NCI-H446 (cell line): ENCODE measurements at places on chromosomes 3 and 15.

- no peak for DNase-seq
Observed at GRCh38 chr3:96779810-96780209, 34.6 kb upstream of the EPHA6 start.

- DNase-seq, result peak; percentile 78
Observed at GRCh38 chr15:91970142-91970541, 116.6 kb downstream of the SLCO3A1 start.

- no peak for DNase-seq
Observed at GRCh38 chr15:47541562-47541961, 175.7 kb upstream of the SEMA6D start.

DNA sequence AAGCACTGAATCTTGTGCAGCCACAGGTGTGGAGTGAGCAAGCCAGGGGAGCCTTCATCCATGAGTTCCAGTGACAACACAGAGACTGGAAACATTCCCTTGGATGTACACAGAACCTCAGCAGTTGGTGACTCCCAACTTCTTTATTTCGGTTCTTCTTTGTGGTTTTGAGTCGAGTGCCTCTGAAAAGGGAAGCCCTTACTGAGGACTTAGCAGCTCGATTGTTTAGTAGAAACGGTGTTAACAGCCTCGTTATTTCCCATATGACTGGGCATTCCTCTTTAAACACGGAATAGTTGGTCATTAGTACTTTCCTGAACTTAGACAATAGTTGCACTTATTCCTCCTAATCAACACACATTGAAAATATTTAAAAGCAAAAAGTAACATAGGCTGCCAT is 7.7 kb downstream of the SLCO3A1 start:
- DNase-seq, result no peak

- no peak for DNase-seq
Observed at GRCh38 chr3:45690336-45691035, 1.3 kb downstream of the SACM1L start.

DNA sequence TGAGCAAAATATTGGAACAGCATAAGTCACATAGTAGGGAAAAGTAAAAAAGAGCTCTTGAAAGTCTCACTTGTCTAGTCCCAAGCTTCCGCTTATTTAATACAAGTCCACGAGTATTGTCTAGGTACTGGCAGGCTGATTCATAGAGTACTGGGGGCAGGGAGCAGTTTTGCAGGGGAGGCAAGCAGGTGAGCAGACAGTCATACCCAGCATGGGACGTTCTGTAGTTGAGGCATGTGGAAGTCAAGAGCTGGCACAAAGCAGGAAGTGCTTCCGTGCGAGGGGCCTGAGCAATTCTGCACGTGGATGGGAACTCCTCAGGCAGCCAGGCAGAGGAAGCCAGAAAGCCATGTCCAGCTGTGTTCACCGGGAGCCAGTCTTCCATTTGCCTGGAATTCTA is 287.6 kb downstream of the EPHB1 start:
- DNase-seq, result no peak

DNA sequence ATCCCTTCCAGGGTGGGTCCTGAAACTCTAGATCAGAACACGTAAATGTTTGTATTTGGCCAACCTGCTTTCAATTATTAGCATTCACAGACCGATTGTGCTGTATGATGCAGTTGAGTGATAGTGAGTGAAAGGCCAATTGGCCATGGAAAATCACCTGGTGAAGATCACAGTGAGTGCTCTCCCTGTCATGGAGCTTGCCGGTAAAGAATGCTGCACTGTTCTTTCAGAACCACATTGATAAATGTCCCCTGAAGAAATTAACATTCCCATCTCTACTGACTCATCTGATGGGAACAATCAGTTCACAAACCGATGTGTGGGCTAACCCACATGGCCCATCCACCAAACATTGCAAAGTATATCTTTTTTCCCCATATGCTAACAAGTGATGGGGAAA is 324.8 kb upstream of the TBL1XR1 start:
- no peak for DNase-seq

GRCh38 chr3:120399372-120399771 is 50.2 kb upstream of the LRRC58 start:
- DNase-seq, result no peak

DNA sequence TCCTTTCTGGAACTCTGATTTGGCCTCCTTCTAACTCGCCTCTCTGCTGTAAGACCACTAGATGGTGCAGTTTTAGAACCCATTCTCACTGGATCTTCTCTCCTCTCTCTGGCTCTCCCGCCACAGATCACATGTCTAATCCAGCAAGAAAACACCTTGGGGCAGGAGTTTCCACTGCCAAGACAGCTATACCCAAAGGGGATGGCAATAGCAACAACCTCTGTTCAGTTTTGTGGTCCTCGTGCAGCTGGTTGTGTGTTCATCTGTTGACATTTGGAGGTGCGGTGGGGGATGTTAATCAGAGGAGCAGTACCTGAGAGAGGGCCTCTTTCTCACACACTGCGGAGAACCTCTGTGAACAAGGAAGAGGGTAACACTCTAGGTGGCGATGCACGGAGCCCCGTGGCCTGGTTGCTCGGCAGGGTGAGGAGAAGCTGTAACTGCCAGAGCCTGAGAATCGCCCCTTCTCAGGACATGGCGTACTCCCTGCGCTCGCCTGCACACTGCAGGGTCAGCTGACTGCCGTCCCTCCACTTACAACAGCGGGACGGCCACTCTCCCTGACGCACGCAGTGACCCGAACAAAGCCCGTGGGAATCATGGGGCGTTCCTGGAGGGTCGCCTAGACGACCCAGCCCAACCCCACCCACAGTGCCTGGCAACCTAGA is at the start of gene TEX55:
Gene TEX55, plus strand, starts transcription at position 666 of the 668 bp plus-strand sequence. CDS start 25 bp downstream, outside the sequence.
- DNase-seq, result peak; percentile 78

DNA sequence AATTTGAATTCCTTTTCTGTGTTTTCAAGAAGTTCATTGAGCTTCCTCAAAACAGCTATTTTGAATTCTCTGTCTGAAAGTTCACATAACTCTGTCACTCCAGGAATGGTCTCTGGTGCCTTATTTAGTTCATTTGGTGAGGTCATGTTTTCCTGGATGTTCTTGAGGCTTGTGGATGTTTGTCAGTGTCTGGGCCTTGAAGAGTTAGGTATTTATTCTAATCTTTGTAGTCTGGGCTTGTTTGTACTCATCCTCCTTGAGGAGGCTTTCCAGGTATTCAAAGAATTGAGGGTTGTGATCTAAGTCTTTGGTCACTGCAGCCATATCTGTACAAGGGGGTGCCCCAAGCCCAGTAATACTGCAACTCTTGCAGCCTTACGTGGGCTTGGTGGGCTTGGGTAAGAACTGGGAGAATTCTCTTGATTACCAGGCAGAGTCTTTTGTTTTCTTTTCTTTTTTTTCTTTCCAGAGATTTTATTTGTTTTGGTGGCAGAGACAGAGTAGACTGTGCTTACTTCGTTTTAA is 19.3 kb upstream of the CCNDBP1 start:
- no peak for DNase-seq

GRCh38 chr3:187983484-187984124 is 170.4 kb upstream of the LPP start:
- no peak for DNase-seq

- peak; percentile 93 for DNase-seq
Observed at GRCh38 chr3:192372616-192373015, 354.7 kb downstream of the FGF12 start.

GRCh38 chr3:160106905-160107861 is 118.0 kb upstream of the C3orf80 start:
- no peak for DNase-seq

DNA sequence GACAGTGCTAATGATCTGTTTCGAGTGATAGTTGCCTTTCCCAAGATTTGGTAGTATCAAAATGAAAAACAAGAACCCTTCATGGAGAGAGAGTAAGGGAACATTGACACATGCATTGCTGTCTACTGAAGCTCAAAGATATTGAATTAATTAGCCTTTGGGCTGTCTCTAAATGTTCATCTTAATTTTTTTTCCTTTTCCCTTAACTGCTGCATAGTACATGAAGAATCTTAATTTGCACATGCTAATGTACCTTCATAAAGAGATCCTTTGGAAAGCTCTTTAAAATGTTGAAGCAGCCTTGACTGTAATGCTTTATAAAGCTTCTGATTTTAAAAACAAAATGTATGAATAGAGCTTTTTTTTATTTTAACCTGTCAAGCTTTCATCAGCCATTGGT is 452.2 kb downstream of the TUSC7 start:
- DNase-seq, result no peak

DNA sequence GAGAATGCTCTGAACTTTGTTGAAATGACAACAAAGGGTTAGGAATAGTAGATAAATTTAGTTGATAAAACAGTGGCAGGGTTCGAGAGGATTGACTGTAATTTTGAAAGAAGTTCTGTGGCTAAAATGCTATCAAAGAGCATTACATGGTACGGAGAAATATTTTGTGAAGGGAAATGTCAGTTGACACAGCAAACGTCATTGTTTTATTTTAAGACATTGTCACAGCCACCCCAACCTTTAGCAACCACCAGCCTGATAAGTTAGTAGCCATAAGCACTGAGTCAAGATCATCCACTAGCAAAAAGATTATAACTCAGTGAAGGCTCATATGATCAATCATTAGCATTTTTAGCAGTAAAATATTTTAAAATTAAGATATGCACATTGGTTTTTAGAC is 8.7 kb upstream of the ST3GAL6 start:
- DNase-seq, result no peak

DNA sequence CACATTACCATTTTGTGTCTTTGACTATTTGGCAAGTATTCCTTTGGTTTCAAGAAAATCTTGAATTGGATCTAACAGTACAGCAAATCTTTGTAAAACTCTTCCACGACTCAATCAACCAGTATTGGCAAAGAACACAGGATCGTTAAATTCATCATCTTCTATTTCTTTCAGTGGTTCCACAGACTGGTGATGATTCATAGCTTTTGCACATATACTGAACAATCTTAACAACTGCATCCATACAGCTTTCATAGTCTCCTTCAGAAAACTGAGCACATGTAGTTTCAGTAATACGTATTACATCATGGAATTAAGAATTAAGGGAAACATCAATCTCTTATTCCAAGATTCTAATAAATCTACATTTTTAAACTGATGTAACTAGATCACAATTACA is 91.6 kb upstream of the LIPC start:
- DNase-seq, result no peak

DNA sequence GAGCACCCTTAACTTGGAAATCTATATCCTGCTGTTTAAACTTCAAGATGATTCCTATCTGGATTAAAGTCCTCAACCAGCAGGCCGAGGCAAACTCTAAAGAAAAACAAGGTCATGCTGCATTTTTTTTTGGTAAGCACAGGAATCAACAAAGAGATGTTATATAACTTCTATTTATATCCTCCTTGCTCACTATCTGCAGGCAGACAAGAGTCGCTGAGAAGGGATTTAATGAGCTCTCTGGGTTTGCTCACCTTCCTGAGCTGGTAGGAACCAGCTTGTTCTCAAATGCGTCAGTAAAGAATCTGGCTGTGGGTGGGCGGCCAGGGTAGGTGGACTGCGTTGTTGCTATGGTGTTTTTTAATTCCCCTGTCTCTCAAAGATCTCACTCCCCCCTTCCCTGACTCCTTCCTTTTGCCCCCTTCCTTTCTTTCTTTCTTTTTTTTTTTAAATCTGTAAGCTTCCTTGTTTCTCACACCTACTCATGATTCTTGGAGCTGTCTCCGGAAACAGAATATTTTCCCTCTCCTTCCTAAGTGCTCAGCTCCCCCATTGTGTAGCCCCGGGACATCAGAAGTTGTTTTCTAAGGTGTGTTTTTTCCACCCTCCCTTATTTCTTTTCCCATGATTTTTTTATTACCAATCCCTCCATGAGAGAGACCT is 228.8 kb upstream of the BHLHE40 start:
- no peak for DNase-seq

DNA sequence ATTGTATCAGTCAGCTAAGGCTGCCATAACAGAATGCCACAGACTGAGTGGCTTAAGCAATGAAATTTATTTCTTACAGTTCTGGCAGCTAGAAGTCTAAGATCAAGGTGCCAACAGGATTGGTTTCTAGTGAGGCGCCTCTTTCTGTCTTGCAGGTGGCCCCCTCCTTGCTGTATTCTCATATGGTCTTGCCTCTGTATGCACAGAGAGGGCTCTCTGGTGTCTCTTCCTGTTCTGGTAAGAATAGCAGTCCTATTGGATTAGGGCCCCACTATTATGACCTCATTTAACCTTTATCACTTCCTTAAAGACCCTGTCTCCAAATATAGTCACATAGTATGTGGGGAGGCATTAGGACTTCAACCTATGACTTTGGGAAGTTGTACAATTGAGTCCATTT is 253.9 kb downstream of the EDEM1 start:
- DNase-seq, result no peak

- DNase-seq, result no peak
Observed at GRCh38 chr3:186959029-186959624, 28.8 kb downstream of the ST6GAL1 start.

DNA sequence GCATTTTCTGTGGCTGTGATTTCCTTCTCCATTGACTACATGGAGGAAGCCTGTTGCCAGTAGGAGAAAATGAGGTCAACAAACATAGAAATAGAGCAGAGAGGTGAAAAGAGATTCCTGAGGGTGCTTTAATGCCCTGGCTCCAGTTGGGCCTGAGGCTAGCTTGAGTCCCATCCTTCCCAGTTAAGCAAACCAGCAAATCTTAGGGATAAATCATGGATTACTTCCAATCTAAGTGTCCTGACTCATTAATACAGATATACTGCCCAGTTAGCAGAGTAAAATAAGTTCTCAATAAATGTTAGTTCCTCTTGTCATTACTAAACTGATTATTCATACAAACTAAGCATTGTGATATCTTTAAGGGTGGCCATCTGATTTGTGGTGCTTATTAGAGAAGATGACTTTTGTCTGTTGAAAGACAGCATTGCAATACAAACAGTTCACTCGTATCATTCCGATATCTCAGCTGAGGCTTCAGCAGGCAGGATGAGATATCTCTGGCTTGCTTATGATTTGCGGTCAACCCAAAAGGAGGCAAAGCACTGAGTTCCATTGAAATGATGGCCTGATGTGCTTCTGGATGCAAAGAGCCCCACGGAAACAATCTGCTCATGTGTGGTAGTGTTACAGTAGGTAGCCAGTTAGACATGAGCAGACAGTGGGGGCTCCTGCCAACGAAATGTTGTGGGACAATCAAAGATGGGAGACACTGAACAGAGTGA is 6.6 kb upstream of the STARD5 start:
- DNase-seq, result no peak

DNA sequence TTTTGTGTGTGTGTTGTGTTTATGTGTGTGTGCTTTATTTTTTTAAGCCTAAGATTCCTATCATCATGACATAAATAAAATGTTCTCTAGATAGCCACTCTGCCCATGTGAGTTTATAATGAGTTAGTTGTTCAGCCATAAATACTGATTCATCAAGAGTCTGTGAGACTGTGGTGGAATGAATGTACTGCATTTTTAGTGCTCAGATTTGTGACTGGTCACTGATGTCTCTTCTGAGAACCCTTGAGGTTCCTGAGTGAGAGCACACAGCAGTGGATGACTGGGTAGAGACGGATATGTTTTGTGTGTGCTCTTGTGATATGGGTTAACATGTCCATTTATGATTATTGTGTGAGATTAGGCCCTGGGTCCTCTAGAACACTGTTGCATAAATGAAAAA is 51.2 kb downstream of the SETD5 start:
- DNase-seq, result no peak

DNA sequence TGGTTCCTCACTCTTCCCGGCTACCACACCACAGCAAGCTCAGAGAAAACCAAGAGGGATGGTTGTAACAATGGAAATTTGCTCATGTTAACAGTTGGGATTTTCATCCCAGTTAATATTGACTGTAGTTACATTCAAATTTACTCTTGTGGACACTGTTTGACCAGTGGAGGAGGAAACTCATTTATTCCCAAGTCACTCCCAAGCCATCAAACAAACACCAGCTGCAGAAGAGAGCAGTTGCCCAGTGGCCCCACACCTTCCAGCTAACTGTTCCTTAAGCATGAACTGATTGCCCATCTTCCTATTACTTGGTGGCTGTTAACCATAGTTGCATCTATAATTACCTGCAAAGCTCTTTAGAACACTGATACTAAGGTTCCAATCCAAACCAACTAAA is 24.1 kb upstream of the MECOM start:
- no peak for DNase-seq
